ENCODE measurements at places on chromosomes 1 and 21. TPM values are rescaled to one million over a fixed set of nuclear protein-coding genes. Genes with fewer than 3 reads are reported as not detected.
A peak's percentile ranks its signal among the peaks of the same experiment; 100 is the strongest.

- no peaks in the 10 kb centered on the region for H3K4me1 ChIP-seq
- H3K4me3 ChIP-seq = no peak overlapping the region
- no peak for DNase-seq
- H3K27me3 ChIP-seq = no peaks in the 10 kb centered on the region
Observed at GRCh38 chr1:87399264-87399663, 70.6 kb downstream of the LMO4 start.

DNA sequence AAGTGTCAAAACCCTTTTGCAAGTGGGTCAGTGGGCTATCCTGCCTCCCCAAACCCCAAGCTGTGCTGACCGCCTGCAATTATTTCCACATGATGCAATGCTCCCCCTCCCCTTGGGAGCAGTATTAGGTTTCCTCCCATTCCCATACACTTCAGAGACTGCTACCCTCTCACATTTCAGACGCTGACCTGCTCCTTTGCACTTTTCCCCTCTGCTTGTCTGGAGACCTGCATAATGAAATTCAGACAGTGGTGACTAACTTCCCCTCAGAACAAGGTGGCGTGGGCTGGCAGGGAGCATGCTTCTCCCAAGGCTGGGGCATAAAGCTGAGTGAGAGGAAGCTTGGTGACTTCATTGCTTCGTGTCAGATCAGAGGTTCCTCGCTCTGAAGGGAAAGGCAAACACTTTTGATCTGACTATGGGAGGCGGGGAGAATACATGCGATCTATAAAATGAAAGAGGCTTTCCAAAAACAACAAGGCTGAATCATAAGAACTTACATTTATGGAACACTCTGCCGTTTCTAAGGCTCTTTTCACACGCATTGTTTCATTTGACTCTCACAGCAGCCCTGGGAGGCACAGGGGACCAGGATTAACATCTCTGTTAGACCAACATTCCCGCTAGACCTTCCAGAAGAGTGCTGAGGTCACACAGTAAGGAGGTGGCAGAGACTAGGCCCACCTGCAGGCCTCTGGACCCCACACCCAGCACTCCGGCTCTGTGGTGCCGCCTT is 27.5 kb upstream of the ROR1 start:
- DNase-seq = no peak
- H3K27ac ChIP-seq = no peak overlapping the region
- no peak overlapping the region for H3K4me3 ChIP-seq
- no peaks in the 10 kb centered on the region for H3K36me3 ChIP-seq
- H3K27me3 ChIP-seq = no peaks in the 10 kb centered on the region

- H3K4me1 ChIP-seq = no peaks in the 10 kb centered on the region
- H3K4me3 ChIP-seq = no peak overlapping the region
- DNase-seq = no peak
- no peak overlapping the region for H3K27ac ChIP-seq
- no peaks in the 10 kb centered on the region for H3K27me3 ChIP-seq
- no peaks in the 10 kb centered on the region for H3K36me3 ChIP-seq
Observed at GRCh38 chr1:233909195-233909594, 4.7 kb downstream of the SLC35F3 start.

DNA sequence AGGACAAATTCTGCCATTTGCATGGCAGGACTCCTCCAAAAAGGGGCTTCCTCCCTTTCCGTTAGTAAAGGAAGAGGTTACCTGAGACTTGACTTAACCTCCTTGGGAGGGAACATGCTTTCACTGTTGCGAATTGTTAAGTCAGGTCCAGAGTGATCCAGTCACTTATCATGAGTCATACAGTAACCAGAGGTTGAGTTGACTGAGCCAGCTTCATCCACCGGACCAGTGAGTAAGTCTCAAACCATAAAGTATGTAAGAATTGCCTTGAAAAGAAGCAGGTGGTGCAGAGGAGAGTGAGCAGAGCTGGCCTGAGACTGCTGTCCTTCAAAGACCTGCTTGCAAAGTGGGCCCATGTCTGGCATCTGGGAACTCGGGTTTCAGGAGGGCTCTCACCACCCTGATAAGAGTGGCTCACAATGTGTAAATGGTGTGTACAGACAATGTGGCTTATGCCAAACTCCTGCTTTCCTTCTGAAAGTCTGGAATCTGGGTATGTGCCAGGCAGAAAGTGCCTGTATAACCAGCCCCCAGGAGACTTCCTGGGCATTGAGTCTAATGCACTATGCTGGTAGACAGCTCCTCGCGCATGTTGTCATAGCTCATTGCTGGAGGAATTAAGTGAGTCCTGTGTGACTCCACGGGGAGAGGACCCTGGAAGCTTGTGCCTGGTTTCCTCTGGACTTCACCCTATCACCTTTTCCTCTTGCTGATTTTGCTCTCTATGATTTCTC is 84.3 kb upstream of the KLHDC7A start:
- H3K4me1 ChIP-seq = no peaks in the 10 kb centered on the region
- no peak overlapping the region for H3K4me3 ChIP-seq
- H3K27me3 ChIP-seq = no peaks in the 10 kb centered on the region

Gene CD247
- total RNA-seq = not detected

Gene FLG
- not detected for total RNA-seq

- peak overlapping the region; percentile 68 for H3K4me3 ChIP-seq
- DNase-seq = no peak
- peaks cover 12% of the 10 kb centered on the region for H3K4me1 ChIP-seq
Observed at GRCh38 chr21:46284733-46285132, 678 bp downstream of the MCM3AP start.

Gene GBP3
- 0.48 TPM for total RNA-seq

DNA sequence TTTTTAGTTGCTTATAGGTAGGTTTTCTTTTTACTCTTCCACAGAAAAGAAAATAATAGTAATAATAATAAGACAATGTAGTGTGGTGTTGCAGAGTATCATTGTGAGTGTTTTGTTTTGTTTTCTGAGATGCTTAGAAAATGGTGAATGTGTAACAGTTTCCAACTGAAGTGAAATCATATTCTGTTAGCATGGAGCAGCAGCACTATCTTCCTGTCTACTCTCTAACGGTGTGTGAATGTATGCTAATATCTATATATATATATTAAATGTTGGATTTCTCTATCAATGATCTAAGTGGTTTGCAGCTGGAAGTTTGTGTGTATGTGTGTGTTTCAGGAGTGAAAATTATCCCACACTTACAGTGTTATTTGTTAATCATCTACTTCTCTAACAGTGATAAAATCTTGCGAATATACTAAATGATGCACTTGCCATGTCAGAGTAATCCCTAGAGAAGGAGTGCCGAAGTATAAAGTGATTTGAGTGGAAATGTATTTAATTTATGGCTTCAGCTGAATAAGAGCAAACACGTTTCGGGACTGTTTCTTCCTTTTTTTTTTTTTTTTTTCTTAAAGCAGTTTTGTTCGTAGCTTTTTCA is 377 bp downstream of the SAMD13 start:
- no peaks in the 10 kb centered on the region for H3K36me3 ChIP-seq
- DNase-seq = no peak
- no peaks in the 10 kb centered on the region for H3K27me3 ChIP-seq
- H3K4me3 ChIP-seq = no peak overlapping the region
- no peaks in the 10 kb centered on the region for H3K4me1 ChIP-seq
- no peak overlapping the region for H3K27ac ChIP-seq

GRCh38 chr1:22739648-22740385 is 29.2 kb downstream of the EPHB2 start:
- H3K27ac ChIP-seq = no peak overlapping the region
- H3K27me3 ChIP-seq = no peaks in the 10 kb centered on the region
- H3K36me3 ChIP-seq = no peaks in the 10 kb centered on the region
- DNase-seq = no peak
- H3K4me3 ChIP-seq = no peak overlapping the region
- H3K4me1 ChIP-seq = no peaks in the 10 kb centered on the region

- no peak overlapping the region for H3K27ac ChIP-seq
- no peak for DNase-seq
- no peaks in the 10 kb centered on the region for H3K27me3 ChIP-seq
- H3K36me3 ChIP-seq = no peaks in the 10 kb centered on the region
- no peak overlapping the region for H3K4me3 ChIP-seq
- H3K4me1 ChIP-seq = no peaks in the 10 kb centered on the region
Observed at GRCh38 chr1:97849345-97850340, 71.2 kb downstream of the DPYD start.

Gene RHD
- total RNA-seq = not detected

GRCh38 chr1:157403203-157403602 is 149.1 kb downstream of the FCRL5 start:
- H3K4me1 ChIP-seq = peaks cover 7% of the 10 kb centered on the region
- H3K27me3 ChIP-seq = no peaks in the 10 kb centered on the region
- peak; percentile 51 for DNase-seq
- H3K27ac ChIP-seq = no peak overlapping the region
- no peak overlapping the region for H3K4me3 ChIP-seq
- H3K36me3 ChIP-seq = no peaks in the 10 kb centered on the region

- peak overlapping the region; percentile 89 for H3K27ac ChIP-seq
- no peak for DNase-seq
- H3K4me3 ChIP-seq = no peak overlapping the region
- no peaks in the 10 kb centered on the region for H3K36me3 ChIP-seq
Observed at GRCh38 chr1:234961456-234962339, 166.9 kb downstream of the TOMM20 start.

Gene SPATA45
- total RNA-seq = not detected

DNA sequence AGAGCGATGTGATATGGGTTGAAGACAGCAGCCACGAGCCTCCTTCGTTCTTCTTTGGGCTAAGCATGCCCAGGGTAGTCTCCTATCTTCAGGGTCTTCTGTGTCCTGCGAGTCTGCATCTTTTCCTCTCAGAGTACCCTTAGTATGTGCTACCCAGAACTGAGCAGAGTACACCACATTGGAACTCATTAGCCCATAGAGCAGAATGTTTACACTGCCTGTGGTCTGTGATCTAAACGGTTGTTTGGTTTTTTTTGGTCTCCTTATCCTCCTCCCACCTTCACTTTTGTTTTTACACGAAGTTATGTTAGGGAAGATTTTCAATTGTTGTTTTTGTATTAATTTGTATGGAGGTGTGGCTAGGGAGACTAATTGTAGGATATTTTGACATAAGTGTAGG is 126.4 kb downstream of the NEK7 start:
- H3K4me3 ChIP-seq = no peak overlapping the region
- no peak for DNase-seq
- H3K4me1 ChIP-seq = no peaks in the 10 kb centered on the region
- no peak overlapping the region for H3K27ac ChIP-seq

Gene C1orf87
- total RNA-seq = not detected

DNA sequence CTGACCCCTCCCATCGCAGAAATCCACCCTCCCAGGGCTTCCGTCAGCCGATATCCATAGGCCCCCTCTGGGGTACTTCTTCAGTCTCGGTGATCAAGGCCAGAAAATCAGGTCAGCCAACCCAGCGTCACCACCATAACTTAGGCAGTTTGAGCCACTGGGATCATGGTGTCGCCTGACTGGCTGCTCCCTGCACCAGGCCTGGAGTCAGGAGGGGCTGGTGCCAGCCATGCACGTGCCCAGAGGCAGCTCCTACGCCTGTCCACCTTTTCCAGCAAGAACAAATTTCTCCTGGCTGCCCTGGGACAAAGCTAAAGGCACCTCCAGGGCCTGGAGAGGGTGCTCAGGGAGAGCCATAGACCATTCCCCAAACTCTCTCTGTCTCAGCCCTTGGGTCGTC is 4.8 kb upstream of the CTRC start:
- no peaks in the 10 kb centered on the region for H3K27me3 ChIP-seq
- no peak overlapping the region for H3K27ac ChIP-seq
- DNase-seq = no peak
- H3K4me1 ChIP-seq = no peaks in the 10 kb centered on the region

Gene IFFO2
- 23.7 TPM for total RNA-seq

GRCh38 chr1:196997423-196997822 is 20.1 kb downstream of the CFHR5 start:
- H3K4me1 ChIP-seq = no peaks in the 10 kb centered on the region
- no peak overlapping the region for H3K4me3 ChIP-seq
- DNase-seq = no peak
- no peaks in the 10 kb centered on the region for H3K27me3 ChIP-seq
- H3K27ac ChIP-seq = no peak overlapping the region

- no peaks in the 10 kb centered on the region for H3K27me3 ChIP-seq
- H3K36me3 ChIP-seq = peaks cover 9% of the 10 kb centered on the region
- peak overlapping the region; percentile 45 for H3K27ac ChIP-seq
- H3K4me3 ChIP-seq = no peak overlapping the region
- DNase-seq = peak; percentile 53
Observed at GRCh38 chr1:8858888-8859706, 19.4 kb downstream of the ENO1 start.

Gene LAMC2
- 34.9 TPM for total RNA-seq

GRCh38 chr21:44400791-44401385 is 47.5 kb downstream of the TRPM2 start:
- no peaks in the 10 kb centered on the region for H3K36me3 ChIP-seq
- H3K27me3 ChIP-seq = no peaks in the 10 kb centered on the region
- DNase-seq = no peak
- H3K27ac ChIP-seq = no peak overlapping the region
- no peaks in the 10 kb centered on the region for H3K4me1 ChIP-seq

Gene FNDC7
- total RNA-seq = 0.16 TPM

DNA sequence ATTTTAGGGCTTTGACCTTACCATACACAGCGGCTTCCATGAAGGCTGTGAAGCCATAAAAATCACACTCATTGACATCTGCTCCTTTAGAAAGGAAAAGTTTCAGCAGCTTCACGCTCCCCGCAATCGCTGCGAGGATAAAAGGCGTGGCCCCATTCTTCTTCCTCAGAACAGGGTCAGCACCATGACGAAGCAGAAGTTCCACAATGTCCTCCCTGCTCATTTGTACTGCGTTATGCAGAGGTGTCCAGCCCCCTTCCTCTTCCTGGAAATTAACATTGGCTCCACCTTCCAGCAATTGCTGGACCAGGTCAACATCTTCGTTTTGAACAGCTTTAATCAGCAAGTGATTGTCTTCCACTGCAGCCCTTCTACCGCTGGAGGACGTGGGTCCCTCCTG is 2.7 kb downstream of the RNASEL start:
- H3K4me1 ChIP-seq = no peaks in the 10 kb centered on the region
- no peaks in the 10 kb centered on the region for H3K36me3 ChIP-seq
- DNase-seq = no peak
- H3K27me3 ChIP-seq = no peaks in the 10 kb centered on the region

Gene CRNN
- not detected for total RNA-seq

Gene PRDM15
- total RNA-seq = 5.6 TPM

Gene HES3
- total RNA-seq = not detected

Gene RPTN
- not detected for total RNA-seq

DNA sequence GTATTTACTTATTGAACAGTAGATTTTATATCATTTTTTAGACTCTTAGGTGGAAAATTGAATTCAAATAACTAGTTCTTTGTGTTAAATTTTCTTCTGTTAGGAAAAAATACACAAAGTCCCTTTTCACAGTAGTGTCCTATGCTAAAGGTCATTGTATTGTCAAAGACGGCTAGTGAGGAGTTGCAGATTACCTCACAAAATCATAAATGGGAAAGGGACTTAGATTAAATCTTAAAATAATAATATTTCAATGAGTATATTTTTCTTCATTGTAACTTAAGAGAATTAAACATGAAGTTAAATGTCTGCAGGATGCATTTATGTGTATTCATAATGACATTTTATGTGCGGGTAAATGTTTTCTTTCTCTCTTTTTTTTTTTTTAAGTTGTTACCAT is 32.7 kb downstream of the LYPLAL1 start:
- no peaks in the 10 kb centered on the region for H3K27me3 ChIP-seq
- H3K27ac ChIP-seq = no peak overlapping the region
- no peaks in the 10 kb centered on the region for H3K4me1 ChIP-seq
- H3K36me3 ChIP-seq = no peaks in the 10 kb centered on the region
- DNase-seq = no peak

- no peak overlapping the region for H3K4me3 ChIP-seq
- no peaks in the 10 kb centered on the region for H3K4me1 ChIP-seq
- no peak for DNase-seq
Observed at GRCh38 chr1:94090761-94091160, 30.2 kb downstream of the ABCA4 start.

Gene PYGO2
- total RNA-seq = 34.1 TPM

Gene DCAF8
- total RNA-seq = 116 TPM
